IMR-90 (cell line): ENCODE measurements at places on chromosomes 11 and 22. TPM values are rescaled to one million over a fixed set of nuclear protein-coding genes. Genes with fewer than 3 reads are reported as not detected.

- no peak for DNase-seq
Measured at GRCh38 chr11:13692172-13692571, 23.7 kb downstream of the FAR1 start.

Gene MS4A2
- total RNA-seq = not detected in 2 replicates

DNA sequence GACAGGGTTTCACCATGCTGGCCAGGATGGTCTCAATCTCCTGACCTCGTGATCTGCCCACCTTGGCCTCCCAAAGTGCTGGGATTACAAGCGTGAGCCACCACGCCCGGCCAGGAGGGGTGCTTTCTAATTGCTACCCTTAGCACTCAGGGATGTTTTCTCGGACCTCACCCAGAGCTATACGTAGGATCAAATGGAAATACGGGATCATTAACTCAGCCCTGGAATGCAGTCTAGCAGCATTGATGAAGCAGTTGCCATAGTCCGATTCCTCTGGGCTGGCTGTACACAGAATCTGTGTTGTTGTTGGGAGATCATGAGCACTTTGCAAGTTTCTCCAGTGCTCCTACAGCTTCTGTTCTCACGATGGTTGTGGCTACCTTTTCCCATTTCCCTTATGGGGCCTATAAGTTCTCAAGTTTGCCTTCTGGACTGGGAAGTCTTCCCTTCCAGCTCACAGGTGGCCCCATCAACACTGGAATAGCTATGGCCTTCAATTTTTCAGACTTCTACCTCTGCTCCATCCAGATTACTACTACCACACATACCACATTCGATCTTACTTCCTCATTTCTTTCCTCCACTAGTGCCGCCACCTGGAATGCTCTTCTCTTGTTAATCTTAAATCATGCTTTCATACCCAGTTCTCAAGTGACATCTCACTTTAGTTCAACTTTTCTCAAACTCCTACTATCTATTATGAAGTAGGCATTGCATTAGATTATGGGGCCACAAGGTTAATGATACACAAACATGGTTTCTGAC lies 16.1 kb upstream of the PCF11 start:
- no peak for DNase-seq

DNA sequence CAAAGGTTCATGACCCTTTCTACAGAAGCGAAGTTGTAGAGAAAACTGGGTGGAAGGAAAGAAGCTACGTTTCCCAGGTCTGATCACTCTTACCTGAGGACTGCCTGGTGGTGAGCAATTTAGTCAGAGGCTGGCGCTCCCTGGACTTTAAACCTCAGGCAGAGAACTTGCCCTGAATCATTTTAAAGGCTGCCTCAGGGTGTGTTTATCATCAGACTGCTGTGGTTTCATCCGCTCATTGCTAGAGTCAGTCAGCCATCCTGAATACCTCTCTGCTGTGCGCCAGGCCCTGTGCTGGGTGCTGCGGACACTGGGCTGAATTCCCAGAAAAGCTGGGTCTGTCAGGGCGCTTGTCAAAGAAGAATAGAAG lies 2.7 kb downstream of the DTX4 start:
- DNase-seq = peak; percentile 70

Gene MRGPRE
- not detected in 2 replicates for total RNA-seq

- no peak for DNase-seq
Measured at GRCh38 chr22:18055619-18056160, 22.1 kb upstream of the PEX26 start.

DNA sequence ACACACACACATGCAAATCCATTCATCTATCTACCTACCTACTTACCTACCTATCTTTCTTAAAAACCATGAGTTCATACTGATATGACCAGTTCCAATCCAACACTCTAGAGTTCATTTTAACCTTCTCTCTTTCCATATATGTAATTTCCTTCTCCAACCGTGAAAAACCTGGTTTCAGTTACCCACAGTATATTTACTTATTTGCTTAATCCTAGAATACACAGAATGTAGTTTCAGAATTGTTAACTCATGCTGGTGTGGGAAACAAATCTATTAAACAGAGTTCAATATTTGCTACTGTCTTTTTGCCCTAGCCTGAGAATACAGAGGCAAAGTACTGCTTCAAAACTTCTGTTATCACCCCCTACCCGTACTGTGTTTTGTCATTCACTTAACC lies 101.3 kb downstream of the RRM1 start:
- no peak for DNase-seq

GRCh38 chr22:22720201-22720723 lies 75.8 kb downstream of the GGTLC2 start:
- peak; percentile 34 for DNase-seq

GRCh38 chr22:20510811-20511577 lies 3.6 kb downstream of the MED15 start:
- no peak for DNase-seq

DNA sequence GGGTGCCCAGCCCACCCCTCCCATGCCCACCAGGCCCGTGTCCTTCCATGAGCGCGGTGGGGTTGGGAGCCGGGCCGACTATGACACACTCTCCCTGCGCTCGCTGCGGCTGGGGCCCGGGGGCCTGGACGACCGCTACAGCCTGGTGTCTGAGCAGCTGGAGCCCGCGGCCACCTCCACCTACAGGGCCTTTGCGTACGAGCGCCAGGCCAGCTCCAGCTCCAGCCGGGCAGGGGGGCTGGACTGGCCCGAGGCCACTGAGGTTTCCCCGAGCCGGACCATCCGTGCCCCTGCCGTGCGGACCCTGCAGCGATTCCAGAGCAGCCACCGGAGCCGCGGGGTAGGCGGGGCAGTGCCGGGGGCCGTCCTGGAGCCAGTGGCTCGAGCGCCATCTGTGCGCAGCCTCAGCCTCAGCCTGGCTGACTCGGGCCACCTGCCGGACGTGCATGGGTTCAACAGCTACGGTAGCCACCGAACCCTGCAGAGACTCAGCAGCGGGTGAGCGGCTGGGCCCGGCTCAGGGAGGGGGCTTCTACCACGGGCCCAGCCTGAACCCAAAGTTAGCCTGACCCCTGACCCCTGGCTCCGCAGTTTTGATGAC lies 3.0 kb downstream of the PKP3 start:
- DNase-seq = peak; percentile 36

DNA sequence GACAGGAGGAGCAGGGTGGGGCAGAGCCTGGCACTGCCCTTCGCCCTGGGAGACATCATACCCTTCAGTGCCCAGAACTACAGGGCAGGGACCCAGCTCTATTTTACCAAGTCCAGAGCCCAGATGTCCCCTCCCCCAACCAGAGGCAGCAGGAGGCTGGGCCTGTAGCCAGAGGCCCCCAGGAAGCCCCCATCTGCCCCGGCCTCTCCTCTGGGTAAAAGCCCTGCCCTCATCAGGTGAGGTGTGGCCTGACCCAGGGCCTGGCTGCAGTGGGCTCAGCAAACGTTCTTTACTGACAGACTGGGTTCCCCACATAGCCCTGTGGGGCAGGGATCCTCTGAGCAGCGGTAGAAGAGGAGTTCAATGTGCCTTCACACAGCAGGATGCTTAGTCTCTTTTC lies 51.8 kb upstream of the SLC22A12 start:
- DNase-seq = no peak

GRCh38 chr11:2516276-2517015 lies 71.6 kb downstream of the KCNQ1 start:
- no peak for DNase-seq

Gene LRP4
- 3.9 and 4.1 TPM in 2 replicates for total RNA-seq
